ENCODE measurements at places on chromosomes 5 and 9.

GRCh38 chr5:634191-634590, 22.1 kb downstream of the CEP72 start:
- DNase-seq, result no peak

- no peak for DNase-seq
Measured at GRCh38 chr5:139416651-139417050, 12.8 kb upstream of the SPATA24 start.

DNA sequence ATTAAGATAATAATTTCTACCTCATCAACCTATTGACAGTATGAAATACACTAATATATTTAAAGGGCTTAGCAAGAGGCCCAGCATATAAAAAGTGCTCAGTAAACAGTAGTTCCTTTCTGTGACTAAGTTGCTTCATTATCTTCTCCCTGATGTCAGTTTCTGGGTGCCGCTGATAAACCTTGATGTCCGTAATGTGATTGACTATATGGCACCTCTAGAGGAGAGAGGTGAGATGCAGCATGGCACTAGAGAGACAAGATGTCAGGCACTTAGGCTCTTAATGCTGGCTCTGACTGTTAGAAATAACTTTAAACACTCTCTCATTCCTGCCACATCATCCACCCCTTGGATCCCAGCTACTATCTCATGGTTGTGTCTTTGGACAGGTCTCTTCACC, 455.9 kb upstream of the KLF4 start:
- DNase-seq, result peak; percentile 12

- no peak for DNase-seq
Measured at GRCh38 chr5:107373549-107374263, 297.0 kb downstream of the EFNA5 start.

- no peak for DNase-seq
Measured at GRCh38 chr5:59617186-59617771, 276.2 kb downstream of the PDE4D start.

GRCh38 chr5:155729684-155730059, 597.3 kb upstream of the SGCD start:
- peak; percentile 33 for DNase-seq

DNA sequence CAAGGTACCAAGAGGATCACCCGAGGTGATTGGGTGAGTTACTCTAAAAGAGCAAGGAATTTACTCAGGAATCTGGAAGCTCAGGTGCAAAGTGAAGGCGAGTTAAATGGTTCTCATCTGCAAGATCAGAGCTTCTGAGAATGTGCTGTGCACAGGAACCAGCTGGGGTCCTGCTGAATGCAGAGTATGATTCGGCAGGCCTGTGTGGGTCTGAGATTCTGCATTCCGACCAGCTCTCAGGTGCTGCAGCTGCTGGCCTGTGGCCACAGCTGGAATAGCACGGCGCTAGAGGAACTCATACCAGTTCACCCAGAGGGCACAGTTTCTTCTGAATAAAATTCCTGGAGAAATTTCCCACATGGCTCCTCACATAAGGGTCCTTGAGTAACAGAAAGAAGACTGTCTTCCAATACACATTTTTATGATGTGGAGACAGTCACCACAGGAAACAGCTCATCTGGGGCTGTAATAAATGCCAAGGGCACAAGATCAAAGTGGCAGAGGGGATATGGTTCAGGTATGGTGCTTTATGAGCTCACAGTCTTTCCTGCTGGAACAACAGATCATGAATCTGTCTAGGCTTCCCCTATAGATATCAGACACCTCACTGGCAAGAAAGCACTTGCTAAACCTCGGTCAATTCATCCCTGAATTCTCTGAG, 83.9 kb downstream of the PTPN3 start:
- peak; percentile 40 for DNase-seq

DNA sequence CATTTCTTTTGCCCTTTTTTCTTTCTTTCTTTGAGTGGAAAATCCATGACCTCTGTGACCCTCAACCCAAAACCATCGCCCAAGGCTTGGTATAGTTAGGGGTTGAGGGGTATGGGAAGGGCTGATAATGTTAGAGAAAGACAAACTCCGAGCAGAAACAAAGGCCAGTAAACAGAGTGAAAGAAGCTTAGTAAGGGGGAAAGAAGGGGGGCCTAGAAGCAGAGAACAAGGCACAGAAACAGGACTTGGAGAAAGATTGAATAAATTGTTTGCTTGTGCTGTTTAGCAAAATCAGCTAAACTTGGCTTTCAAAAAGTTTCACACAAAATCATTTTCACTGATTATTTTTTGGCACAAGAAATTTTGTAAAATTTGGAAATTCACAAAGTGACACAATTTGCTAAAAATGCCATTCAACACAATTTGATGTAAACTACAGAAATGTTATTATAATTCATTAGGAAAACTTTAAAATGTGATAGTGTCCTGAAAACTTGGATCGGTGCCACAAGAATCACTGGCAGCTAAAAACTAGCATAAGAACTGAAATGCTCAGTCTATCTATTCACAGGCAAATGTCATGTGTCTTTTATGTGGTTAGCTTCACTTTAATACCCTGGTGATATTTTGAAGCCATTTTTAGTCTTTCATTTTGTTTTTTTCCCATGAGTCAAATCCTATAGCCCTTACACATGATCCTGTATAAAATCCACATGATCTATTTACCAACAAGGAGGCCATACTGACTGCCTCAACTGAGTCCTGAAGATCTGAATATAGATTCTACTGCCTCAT, 276.4 kb downstream of the NR2F1-AS1 start:
- DNase-seq, result no peak

DNA sequence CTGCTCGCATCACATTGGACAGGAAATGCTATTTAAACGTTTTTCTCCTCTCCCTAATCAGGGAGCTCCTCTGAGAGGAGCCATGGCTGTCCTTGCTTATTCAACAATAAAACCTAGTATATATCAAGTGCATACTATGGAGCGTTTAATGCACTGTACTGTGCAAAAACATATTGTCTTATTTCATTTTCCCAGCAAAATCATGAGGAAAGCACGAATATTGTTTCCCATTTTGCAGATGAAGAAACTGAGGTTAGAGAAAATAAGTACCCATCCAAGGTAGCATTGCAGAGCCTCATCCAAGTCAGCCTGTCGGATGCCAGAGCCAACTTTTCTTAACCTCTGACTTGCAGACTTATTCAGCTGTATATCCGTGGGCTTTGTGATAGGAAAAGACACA, 7.6 kb upstream of the EBF1 start:
- DNase-seq, result no peak

- peak; percentile 85 for DNase-seq
Measured at GRCh38 chr5:10533226-10533625, 30.6 kb upstream of the ANKRD33B start.

DNA sequence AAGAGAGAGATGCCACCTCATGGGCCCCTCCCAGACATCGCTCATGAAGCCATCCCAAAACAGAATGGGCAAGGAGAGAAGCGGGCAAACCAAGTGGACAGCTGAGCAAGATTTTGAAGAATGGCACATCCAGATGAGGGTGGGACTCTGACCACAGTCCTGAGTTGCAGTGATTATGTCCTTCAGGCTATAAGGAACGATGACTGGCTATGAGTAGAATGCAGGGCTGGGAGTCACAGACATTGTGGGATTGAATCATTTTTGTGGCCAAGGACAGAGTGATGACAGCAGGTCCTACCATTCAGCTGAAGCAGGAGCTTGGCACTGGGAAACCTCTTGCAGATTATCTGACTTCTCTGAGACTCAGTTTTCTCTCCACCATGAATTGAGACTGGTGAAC, 245.7 kb upstream of the SLC30A5 start:
- no peak for DNase-seq

- no peak for DNase-seq
Measured at GRCh38 chr5:145218019-145218418, 617.1 kb downstream of the PRELID2 start.

DNA sequence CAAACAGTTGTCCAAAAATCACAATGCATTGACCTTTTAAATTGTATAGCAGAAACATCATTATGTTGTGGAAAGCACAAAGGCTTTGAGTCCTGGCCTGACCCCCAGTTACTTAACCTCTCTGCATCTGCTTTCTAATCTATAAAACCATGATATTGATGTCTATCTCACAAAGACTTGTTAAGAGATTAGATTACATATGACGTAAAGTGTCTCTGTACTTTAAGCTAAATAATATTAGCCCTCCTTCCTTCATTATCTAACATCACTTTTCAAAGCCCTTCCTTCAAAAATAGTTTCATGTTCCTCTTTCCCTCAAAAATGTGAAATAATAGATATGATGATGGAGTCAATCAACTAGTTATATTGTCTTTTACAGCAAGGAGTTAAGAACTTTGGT, 3.4 kb downstream of the ADAMTS6 start:
- no peak for DNase-seq

GRCh38 chr9:85715587-85715986, 26.2 kb downstream of the AGTPBP1 start:
- no peak for DNase-seq

- DNase-seq, result no peak
Measured at GRCh38 chr5:160496784-160497183, 75.1 kb downstream of the PTTG1 start.

- DNase-seq, result no peak
Measured at GRCh38 chr9:35666549-35666948, 1.6 kb upstream of the ARHGEF39 start.

- no peak for DNase-seq
Measured at GRCh38 chr5:1884678-1885403, 2.1 kb upstream of the IRX4 start.

DNA sequence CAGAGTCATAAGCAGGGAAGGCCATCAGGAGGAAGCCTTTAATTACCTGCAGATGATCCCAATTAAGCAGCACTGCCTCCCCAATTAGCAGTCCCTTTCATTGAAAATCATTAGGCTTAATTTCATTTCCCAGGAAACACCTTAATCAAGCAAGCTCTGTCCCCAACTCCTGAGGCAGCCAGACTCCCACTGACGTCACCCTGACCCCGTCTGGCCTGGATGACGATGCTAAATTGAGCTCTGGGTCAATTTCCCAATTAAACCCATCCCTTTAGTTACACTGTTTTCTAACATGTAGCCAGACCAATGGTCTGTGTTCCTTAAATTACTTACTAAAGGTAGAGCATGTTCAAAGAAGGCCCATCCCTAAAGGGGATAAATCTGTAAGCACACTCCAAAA, 84.0 kb upstream of the SPOCK1 start:
- no peak for DNase-seq

DNA sequence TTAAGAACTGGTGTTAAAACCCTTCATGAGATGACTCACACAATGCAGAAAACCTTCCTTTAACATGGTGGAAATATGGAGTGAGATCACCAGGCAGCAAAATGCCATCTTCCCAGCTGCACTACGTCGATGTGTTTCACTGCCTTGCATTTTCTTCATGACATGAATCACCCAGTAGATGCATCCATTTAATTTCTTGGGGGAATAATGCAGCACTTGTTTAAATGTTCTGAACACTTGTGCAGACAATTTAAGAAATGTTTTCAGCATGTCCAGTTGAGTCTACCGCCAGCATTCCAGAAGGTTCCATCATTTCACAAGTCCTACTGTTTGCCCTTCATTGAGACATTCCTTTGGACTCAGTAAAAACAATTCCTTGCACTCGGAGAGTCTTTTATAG, 81.6 kb downstream of the ADAMTS16 start:
- no peak for DNase-seq

GRCh38 chr9:68966496-68966944, 47.4 kb downstream of the PRKACG start:
- DNase-seq, result no peak

DNA sequence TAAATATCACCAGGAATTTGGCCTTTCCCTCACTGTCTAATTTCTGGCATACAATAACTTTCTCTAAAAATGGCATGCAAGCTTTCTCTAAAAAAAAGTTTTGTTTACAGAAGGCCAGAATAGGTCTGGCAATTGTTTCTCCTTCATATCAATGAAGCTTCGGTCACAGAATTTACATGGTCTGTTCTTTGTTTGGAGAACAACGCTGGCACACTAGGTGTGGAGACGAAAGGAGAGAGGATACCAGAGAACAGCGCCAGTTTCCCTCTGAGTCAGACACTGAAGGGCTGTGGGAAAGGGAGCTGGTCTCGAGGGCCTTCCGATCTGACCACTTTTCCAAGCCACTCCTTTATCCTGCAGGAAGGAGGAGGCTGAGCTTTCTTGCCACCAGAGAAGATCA, 60.1 kb upstream of the ITGA1 start:
- no peak for DNase-seq

DNA sequence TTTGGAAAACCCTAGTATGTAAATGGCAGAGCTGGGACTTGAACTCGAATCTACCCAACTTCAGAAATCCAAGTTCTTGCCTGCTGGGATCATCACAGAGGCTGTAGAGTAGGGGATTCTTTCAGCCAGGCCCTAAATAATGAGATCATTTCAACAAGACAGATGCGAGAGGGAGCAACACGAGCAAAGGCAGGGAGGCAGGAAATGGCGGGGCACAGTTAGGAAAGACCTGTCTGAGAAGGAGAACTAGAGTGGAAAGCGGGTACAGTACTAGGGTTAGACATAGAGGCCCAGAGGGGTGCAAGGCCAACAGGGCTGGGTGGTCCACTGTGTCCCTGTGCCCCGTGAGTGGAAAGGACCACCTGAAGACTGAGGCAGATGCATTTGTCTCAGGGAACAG, 46.1 kb downstream of the MVB12B start:
- DNase-seq, result no peak

DNA sequence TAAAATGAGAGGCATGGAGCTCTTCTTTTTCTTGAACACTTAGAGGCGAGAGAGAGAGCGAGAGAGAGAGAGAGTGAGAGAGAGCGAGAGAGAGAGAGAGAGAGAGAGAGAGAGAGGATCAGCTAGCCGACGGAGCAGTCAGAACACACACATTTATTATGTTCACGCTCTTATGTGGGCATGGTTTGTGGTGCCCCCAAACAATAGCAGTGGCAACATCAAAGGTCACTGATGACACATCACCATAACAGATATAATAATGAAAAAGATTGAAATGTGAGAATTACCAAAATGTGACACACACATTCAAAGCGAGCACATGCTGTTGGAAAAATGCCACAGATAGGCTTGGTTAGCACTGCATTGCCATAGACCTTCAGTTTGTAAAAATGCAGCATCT, 116.1 kb downstream of the KDM4C start:
- DNase-seq, result no peak

- DNase-seq, result no peak
Measured at GRCh38 chr5:40124367-40124766, 555.3 kb upstream of the PTGER4 start.

DNA sequence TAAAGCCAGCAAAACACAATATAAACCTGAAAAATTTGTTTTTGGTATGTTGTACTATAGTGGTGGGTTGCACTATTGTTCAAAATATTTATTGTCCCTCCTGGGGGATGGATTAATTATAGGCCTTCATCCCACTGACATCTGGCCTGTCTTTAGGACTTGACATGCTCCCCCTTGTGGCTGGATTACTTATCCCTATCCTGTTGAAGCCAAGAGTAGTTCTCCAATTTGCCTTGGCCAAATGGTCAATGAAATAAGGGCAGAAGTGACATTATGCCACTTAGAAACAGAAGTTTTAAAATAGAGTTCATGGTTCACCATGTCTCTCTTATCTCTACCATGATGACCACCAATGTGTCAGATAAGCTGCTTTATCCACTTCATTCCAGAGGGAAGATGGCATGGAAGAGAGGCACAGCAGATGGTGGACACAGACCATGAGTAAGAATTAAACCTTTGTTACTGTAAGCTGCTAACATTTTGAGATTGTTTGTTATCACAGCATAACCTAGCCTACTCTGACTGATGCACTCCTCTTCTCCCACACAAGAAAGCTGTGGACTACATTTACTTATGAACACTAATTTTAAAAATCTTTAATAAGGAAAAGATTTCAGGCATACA, 29.2 kb upstream of the ARHGEF28 start:
- DNase-seq, result peak; percentile 41

- no peak for DNase-seq
Measured at GRCh38 chr9:124370896-124371582, 44.2 kb downstream of the PSMB7 start.

GRCh38 chr9:95940265-95940664, 64.8 kb downstream of the ERCC6L2 start:
- DNase-seq, result no peak

Data from iPS-NIHi11 (cell line).